SW480 (cell line): ENCODE measurements at places on chromosomes 16 and 17.

- no peak for DNase-seq
Measured at GRCh38 chr17:76088041-76088867, 9.3 kb downstream of the ZACN start.

DNA sequence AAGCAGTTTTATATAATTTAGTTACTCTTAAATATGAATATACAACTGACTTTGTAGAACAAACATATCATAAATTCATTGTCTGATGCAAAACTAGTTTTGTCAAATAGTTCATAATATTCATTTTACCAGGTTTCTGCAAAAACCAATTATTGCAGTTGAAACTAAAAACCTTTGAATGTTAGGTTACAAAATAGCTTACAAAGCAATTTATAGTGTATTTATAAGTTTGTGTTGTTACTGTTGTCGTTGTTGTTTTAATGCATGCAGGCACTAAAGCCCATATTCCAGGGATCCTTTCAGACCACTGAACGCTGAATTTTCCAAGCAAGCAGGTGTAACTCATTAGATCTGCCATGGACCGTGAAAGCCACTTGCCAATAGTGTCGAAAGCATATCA lies 427.6 kb downstream of the ZFHX3 start:
- no peak for DNase-seq

- DNase-seq = no peak
Measured at GRCh38 chr16:817001-817906, 16.7 kb upstream of the GNG13 start.

- DNase-seq = no peak
Measured at GRCh38 chr16:66677179-66677578, 19.4 kb downstream of the CMTM4 start.

- DNase-seq = no peak
Measured at GRCh38 chr17:65123757-65124675, 13.2 kb upstream of the RGS9 start.

DNA sequence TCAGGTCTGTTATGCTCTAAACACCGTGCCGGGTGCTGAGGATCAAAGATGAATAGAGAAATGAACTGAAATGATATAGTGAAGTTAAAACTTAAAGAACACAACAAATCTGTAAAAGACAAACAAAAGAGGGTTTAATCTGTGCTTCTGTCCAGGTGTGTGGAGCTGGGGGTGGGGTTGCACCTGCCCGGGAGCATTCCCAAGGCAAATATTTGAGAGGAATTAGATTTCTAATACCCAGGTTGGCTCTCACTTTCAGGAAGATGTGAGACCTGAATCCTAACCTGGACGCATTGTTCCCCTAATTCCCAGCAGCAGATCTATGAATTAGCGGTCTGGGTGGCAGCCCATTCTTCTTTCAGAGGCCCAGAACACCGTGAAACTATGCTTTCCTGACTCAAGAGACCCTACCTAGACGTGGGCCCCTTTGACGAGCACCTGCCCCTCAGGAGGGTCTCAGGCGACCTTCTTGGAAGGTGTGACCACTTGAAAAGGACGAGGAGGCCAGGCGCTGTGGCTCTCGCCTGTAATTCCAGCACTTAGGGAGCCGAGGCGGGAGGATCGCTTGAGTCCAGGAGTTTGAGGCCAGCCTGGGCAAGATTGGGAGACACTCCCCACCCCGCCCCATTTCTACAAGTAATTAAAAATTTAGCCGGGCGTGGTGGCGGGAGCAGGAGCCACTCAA lies 677 bp upstream of the RANGRF start:
- no peak for DNase-seq

GRCh38 chr16:931171-931570 lies 39.6 kb downstream of the LMF1 start:
- no peak for DNase-seq

GRCh38 chr17:58693751-58694150 lies 1.3 kb downstream of the RAD51C start:
- no peak for DNase-seq

- DNase-seq = no peak
Measured at GRCh38 chr16:49396206-49396720, 22.7 kb downstream of the C16orf78 start.

DNA sequence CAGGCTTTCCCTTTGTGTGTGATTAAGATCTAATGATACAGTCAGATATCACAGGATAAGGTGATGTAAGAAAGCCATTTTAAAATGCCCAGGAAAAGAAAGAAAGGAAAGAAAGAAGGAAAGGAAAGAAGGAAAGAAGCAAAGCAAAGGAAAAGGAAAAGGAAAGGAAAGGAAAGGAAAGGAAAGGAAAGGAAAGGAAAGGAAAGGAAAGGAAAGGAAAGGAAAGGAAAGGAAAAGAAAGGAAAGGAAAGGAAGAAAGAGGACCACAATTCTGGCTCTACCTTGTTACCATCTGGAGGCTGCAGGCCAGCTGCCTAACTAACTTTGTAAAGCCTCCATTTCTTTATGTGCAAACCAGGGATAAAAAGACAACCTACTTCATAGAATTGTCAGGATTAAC lies 131.6 kb downstream of the DYNLRB2 start:
- DNase-seq = no peak

DNA sequence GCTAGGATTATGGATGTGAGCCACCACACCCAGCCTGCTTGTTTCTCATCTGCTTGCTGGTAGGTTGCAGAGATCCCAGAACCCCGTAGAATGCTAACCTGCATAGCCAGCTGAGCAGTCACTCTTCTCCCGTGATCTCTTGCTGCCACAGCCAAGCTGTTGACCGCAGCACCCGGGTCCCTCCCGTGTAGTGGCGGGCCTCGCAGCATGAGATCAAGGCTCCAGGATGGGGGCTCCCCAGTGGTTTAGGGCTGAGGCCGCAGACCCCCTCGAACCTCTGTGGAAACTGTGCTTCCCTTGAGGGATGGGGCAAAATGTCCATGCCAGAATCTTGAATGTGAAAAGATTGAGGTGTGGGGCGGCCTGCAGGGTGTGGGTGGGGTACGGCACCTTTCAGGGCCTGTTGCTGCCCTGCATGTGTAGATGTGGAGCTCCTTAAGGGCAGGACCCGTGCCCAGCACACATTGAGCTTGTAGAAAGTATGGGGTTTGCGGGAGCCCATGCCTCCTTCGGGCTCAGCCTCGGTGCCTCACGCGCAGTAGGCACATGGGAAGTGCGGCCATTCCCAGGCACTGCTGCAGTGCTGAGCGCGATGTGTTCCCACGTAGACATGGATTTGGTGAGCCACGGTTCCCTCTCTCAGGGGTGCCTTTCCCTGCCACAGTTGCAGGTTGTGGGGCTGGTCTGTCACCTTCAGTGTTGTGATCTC lies 99.9 kb downstream of the BANP start:
- no peak for DNase-seq

GRCh38 chr16:3673201-3673600 lies 18.7 kb downstream of the DNASE1 start:
- no peak for DNase-seq

GRCh38 chr17:57622683-57623433 lies 122.2 kb downstream of the CCDC182 start:
- DNase-seq = no peak

- DNase-seq = no peak
Measured at GRCh38 chr17:83085526-83086198, 6.3 kb downstream of the METRNL start.

GRCh38 chr16:46801428-46802049 lies 29.4 kb downstream of the C16orf87 start:
- peak; percentile 50 for DNase-seq

- peak; percentile 96 for DNase-seq
Measured at GRCh38 chr17:75904749-75905521, at the start of gene MRPL38. Gene MRPL38, minus strand, starts transcription at chr17:75904884. Its CDS starts 9 bp downstream, at chr17:75904875.

GRCh38 chr17:81309859-81310839 lies 15.0 kb upstream of the SLC38A10 start:
- DNase-seq = no peak

DNA sequence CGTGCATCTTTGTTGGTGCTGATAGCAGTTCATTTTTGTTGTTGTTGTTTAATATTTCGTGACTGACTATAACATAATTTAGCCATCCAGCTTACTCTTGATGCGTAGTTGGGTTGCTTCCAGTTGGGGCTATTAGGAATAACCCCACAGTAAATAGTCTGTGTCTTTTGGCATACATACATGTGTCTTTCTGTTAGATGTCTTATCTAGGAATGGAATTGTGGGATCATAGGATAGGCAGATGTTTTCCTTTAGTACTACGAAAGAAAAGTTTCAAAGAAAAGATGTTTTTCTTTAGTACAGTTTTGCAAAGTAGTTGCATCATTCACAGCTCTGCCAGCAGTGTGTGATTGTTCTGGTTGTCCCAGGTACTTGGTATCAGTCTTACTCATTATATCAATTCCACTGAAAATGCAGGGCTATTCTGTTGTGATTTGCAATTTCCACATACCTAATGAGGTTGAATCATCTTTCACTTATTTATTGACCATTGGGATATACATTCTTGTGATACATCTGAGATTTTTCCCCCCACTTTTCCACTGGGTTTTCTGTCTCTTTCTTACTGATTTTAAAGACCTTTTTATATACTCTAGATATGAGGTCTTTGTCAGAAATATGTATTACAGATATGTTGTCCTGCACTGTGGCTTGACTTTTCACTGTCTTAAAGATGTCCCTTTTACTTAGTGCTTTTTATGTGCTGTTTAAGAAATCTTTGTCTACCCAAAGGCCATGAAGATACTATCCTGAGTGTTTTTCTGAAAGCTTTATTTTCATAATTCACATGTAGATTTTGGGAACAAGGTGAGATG lies 173.3 kb downstream of the MRTFB start:
- no peak for DNase-seq

- DNase-seq = no peak
Measured at GRCh38 chr17:75920045-75920560, 15.4 kb upstream of the MRPL38 start.

- no peak for DNase-seq
Measured at GRCh38 chr16:83715217-83715920, 92.4 kb upstream of the HSBP1 start.

GRCh38 chr17:12857592-12857991 lies 68.3 kb downstream of the ARHGAP44 start:
- DNase-seq = no peak

- no peak for DNase-seq
Measured at GRCh38 chr17:43695970-43696865, 34.5 kb upstream of the MEOX1 start.

GRCh38 chr16:50407351-50407750 lies 38.6 kb upstream of the BRD7 start:
- DNase-seq = no peak

GRCh38 chr17:56319531-56319930 lies 166.3 kb downstream of the ANKFN1 start:
- peak; percentile 73 for DNase-seq

DNA sequence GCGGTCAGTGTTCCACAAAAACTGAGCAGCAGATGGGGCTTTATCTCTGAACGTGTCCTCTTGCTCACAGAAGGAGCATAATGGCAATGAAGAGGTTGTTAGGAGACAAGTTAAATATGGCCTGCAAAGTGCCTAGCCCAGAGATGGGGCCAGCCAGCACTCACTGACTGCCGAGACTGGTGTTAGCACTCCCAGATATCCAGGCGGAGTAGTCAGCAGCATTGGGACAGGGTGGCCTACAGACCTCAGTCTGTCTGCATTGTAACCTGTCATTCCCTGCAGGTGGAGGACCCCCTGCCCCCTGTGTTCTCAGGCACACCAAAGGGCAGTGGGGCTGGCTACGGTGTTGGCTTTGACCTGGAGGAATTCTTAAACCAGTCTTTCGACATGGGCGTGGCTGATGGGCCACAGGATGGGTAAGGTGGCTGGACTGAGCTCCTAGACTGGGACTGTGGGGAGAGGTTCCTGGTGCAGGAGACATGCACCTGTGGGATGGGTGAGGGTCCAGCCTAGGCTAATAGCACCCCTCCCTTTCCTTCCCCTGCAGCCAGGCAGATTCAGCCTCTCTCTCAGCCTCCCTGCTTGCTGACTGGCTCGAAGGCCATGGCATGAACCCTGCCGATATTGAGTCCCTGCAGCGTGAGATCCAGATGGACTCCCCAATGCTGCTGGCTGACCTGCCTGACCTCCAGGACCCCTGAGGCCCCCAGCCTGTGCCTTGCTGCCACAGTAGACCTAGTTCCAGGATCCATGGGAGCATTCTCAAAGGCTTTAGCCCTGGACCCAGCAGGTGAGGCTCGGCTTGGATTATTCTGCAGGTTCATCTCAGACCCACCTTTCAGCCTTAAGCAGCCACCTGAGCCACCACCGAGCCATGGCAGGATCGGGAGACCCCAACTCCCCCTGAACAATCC lies 4.2 kb downstream of the MFAP4 start:
- DNase-seq = no peak

- DNase-seq = no peak
Measured at GRCh38 chr17:14918540-14918939, 346.6 kb downstream of the PMP22 start.

GRCh38 chr16:88471115-88471514 lies 18.0 kb downstream of the ZFPM1 start:
- no peak for DNase-seq

DNA sequence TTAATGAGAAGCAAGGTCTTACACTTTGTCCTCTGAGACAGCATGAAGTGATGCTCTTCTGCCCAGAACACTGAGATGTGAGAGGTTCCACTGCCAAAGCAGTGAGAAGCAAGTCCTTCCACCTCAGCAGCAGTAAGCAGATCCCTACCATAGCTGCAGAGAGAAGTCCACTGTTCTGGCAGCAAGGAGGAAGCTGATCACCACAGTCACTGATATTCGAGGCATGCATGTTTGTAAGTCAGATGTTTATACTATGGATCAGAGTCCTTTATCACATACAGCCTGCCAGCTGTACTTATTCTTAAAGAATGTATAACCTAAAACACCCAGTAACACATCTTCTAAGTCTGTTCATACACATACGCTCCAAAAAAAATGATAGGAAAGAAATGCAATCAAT lies 18.2 kb upstream of the METTL2A start:
- no peak for DNase-seq

- DNase-seq = no peak
Measured at GRCh38 chr17:1160591-1161390, 19.0 kb downstream of the ABR start.

DNA sequence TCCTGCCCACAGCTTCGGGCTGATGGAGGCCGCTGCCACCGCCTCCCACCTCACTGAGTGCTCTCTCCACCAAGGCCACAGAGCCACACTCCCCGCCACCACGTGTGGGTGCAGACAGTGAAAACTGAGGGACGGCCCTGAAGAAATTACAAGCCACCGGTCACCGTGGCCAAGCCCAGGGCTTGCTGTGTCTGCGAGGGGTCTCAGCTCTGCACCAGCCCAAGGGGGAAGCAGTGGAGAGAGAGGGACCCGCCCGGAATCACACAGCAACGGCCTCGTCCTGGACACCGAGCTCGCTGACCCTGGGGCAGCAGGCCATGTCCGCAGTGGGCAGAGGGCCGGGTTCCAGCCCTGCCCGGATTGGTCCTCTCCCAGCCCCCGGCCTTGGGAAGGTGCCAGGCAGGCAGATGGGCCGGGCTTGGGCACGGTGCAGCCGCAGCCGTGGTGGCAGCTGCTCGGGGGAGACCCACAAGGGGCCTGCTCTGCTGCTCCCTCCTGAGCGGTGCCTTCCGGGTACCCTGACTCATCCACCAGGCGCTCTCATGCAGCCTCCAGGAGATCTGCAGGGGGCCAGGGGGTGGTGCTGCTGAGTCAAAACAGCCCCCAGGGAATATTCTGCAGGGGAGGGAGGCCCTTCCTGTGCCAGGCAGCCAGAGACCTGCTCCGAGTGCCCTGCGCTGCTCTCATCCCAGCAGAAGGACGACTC lies 52.0 kb downstream of the CBFA2T3 start:
- peak; percentile 59 for DNase-seq
